ENCODE measurements at places on chromosomes 11 and 22. TPM values are rescaled to one million over a fixed set of nuclear protein-coding genes. Genes with fewer than 3 reads are reported as not detected.

DBX1 gene
- not detected for total RNA-seq

APLP2 gene
- 390 TPM for total RNA-seq

LDLRAD3 gene
- 3.3 TPM for total RNA-seq

- DNase-seq: no peak
Observed at GRCh38 chr22:47057916-47058585, 295.6 kb downstream of the TBC1D22A start.

All from GM23248 (cell line).